ENCODE measurements at places on chromosomes 3 and 15. TPM values are rescaled to one million over a fixed set of nuclear protein-coding genes. Genes with fewer than 3 reads are reported as not detected.

- H3K36me3 ChIP-seq = peaks cover 1% of the 10 kb centered on the region
- no peaks in the 10 kb centered on the region for H3K27me3 ChIP-seq
- H3K27ac ChIP-seq = peak overlapping the region; percentile 91
Observed at GRCh38 chr3:196712514-196713413, 587 bp downstream of the PIGX start.

DNA sequence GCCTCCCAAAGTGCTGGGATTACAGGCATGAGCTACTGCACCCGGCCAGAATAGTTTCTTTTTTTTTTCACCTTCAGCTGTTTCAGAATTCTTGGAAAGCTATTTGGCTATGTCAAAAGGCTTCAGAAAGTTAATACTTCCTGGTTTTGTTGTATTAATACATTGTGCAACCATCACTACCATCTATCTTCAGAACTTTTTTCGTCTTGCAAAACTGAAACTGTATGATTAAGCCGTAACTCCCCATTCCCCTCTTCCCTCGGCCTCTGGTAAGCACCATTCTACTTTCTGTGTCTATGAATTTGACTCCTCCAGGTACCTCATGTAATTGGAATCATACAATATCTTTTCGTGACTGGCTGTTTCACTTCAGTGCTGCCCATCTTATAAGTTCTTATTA lies 5.2 kb upstream of the NOX5 start:
- peaks cover 5% of the 10 kb centered on the region for H3K4me1 ChIP-seq
- no peak overlapping the region for H3K27ac ChIP-seq
- peaks cover 3% of the 10 kb centered on the region for H3K36me3 ChIP-seq
- DNase-seq = no peak
- no peak overlapping the region for H3K4me3 ChIP-seq
- peaks cover 3% of the 10 kb centered on the region for H3K27me3 ChIP-seq

GRCh38 chr3:53188136-53188685 lies 27.2 kb downstream of the PRKCD start:
- H3K4me1 ChIP-seq = no peaks in the 10 kb centered on the region
- H3K27me3 ChIP-seq = no peaks in the 10 kb centered on the region
- no peak for DNase-seq
- H3K27ac ChIP-seq = no peak overlapping the region

GRCh38 chr3:167032267-167032876 lies 347.7 kb downstream of the ZBBX start:
- DNase-seq = no peak
- H3K4me3 ChIP-seq = no peak overlapping the region
- no peaks in the 10 kb centered on the region for H3K27me3 ChIP-seq
- no peaks in the 10 kb centered on the region for H3K36me3 ChIP-seq
- no peak overlapping the region for H3K27ac ChIP-seq

DNA sequence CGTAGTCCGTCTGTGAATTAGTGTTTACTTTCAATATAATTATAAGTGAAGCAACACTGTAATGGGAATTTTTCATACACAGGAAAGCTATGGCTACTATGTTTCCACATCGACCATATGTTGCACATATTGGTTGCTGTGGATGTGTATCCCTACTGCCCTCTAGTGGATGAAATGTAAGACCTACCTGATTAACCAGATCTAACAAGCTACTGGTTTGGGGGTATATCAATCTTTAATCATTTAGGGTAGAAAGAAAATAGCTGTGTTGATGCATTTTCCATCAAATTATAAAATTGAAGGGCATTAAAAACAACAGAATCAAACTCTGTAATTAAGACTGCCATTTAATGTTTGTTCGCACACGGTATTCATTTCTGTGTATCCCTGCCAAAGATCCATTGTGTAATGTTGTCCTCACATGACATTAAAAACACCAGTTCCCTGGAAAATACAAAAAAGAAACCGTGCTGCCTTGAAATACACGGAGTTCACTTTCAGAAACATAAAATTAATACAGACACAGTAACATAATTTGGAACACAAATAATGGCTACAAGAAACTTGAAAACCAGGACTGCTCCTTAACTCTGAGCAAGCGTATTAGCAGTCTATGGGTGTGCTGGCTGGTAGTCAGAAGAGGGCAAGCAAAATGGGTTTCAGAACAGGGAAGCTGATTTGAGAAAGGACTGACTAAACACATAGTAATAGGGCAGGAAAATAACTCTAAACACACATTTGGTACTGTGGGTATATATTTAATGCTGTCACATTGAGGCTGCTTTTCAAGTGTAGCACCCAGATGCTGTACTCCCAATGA lies 125.1 kb downstream of the TIGIT start:
- no peaks in the 10 kb centered on the region for H3K27me3 ChIP-seq
- H3K4me3 ChIP-seq = no peak overlapping the region

GRCh38 chr3:119351581-119351980 lies 57.4 kb downstream of the ARHGAP31 start:
- no peak for DNase-seq
- H3K4me1 ChIP-seq = peaks cover 30% of the 10 kb centered on the region
- no peaks in the 10 kb centered on the region for H3K36me3 ChIP-seq
- no peaks in the 10 kb centered on the region for H3K27me3 ChIP-seq
- no peak overlapping the region for H3K4me3 ChIP-seq

- H3K27ac ChIP-seq = peak overlapping the region; percentile 89
- H3K4me3 ChIP-seq = no peak overlapping the region
- DNase-seq = no peak
- H3K27me3 ChIP-seq = no peaks in the 10 kb centered on the region
Observed at GRCh38 chr3:12579905-12580304, 23.0 kb downstream of the MKRN2 start.

- no peaks in the 10 kb centered on the region for H3K4me1 ChIP-seq
- no peaks in the 10 kb centered on the region for H3K27me3 ChIP-seq
- H3K4me3 ChIP-seq = no peak overlapping the region
- H3K36me3 ChIP-seq = no peaks in the 10 kb centered on the region
- no peak for DNase-seq
Observed at GRCh38 chr3:10180738-10181295, 16.1 kb downstream of the IRAK2 start.

GRCh38 chr3:107589454-107589853 lies 66.7 kb downstream of the BBX start:
- no peaks in the 10 kb centered on the region for H3K27me3 ChIP-seq
- peaks cover 4% of the 10 kb centered on the region for H3K4me1 ChIP-seq
- H3K36me3 ChIP-seq = peaks cover 5% of the 10 kb centered on the region
- DNase-seq = no peak
- no peak overlapping the region for H3K27ac ChIP-seq

GRCh38 chr3:27554706-27555105 lies 70.5 kb upstream of the SLC4A7 start:
- H3K4me1 ChIP-seq = no peaks in the 10 kb centered on the region
- no peak overlapping the region for H3K27ac ChIP-seq
- no peak overlapping the region for H3K4me3 ChIP-seq
- no peak for DNase-seq

GRCh38 chr3:106302451-106303221 lies 433.8 kb upstream of the CBLB start:
- no peaks in the 10 kb centered on the region for H3K4me1 ChIP-seq
- no peaks in the 10 kb centered on the region for H3K27me3 ChIP-seq
- DNase-seq = no peak
- H3K36me3 ChIP-seq = no peaks in the 10 kb centered on the region
- H3K4me3 ChIP-seq = no peak overlapping the region

GRCh38 chr3:191919491-191920026 lies 458.6 kb downstream of the PYDC2 start:
- H3K36me3 ChIP-seq = no peaks in the 10 kb centered on the region
- no peak for DNase-seq
- no peak overlapping the region for H3K4me3 ChIP-seq
- H3K27ac ChIP-seq = no peak overlapping the region

GRCh38 chr15:80367094-80367493 lies 37.1 kb upstream of the ARNT2 start:
- H3K27me3 ChIP-seq = peaks cover 4% of the 10 kb centered on the region
- DNase-seq = no peak
- H3K36me3 ChIP-seq = peaks cover 11% of the 10 kb centered on the region
- H3K27ac ChIP-seq = no peak overlapping the region
- no peak overlapping the region for H3K4me3 ChIP-seq
- H3K4me1 ChIP-seq = no peaks in the 10 kb centered on the region

- peak overlapping the region; percentile 53 for H3K27ac ChIP-seq
- H3K4me1 ChIP-seq = peaks cover 18% of the 10 kb centered on the region
- H3K27me3 ChIP-seq = no peaks in the 10 kb centered on the region
- peaks cover 16% of the 10 kb centered on the region for H3K36me3 ChIP-seq
- H3K4me3 ChIP-seq = no peak overlapping the region
- no peak for DNase-seq
Observed at GRCh38 chr15:65875458-65875857, 6.2 kb downstream of the RAB11A start.

DNA sequence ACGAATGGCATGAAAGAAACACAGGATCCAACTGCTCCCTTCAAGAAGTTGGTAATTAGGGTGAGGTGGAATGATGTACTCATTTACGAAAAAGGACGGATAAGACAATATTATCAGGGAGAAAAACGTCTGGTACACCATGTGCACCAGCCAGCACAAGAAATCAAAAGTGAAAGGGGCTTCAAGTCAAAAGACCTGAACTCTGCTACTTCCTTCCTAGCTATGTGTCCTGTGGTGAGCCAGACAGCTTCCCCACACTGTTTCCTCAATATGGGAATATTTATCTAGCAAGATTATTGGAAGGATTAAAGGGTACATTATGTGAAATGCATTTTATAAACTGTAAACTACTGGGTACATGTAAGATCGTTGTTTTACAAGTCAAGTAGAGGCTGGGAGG lies 33.9 kb downstream of the RAB27A start:
- no peak overlapping the region for H3K27ac ChIP-seq
- H3K4me1 ChIP-seq = no peaks in the 10 kb centered on the region
- peaks cover 5% of the 10 kb centered on the region for H3K36me3 ChIP-seq
- no peaks in the 10 kb centered on the region for H3K27me3 ChIP-seq
- DNase-seq = no peak

GRCh38 chr15:73375755-73376305 lies 7.1 kb upstream of the HCN4 start:
- no peak overlapping the region for H3K4me3 ChIP-seq
- H3K36me3 ChIP-seq = no peaks in the 10 kb centered on the region
- DNase-seq = no peak
- H3K27me3 ChIP-seq = peaks cover 51% of the 10 kb centered on the region
- no peak overlapping the region for H3K27ac ChIP-seq

DNA sequence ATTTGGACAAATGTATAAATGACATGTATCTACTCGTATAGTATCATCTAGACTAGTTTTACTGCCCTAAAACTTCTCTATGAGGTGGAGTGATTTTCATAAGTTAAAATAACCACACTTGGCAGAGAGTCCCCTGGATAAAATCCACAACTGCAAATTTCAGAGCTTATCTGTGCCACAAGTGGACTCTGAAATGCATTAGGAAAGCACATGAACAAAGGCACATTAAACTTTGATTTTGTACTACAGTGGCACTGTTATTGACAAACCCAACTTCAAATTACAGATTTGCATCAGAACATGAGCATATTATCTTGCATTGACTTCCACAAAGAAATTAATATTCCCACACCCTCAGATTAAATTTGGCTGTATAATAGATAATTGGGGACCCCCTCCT lies 58.1 kb upstream of the EIF5A2 start:
- no peak overlapping the region for H3K27ac ChIP-seq
- no peak for DNase-seq
- no peak overlapping the region for H3K4me3 ChIP-seq
- peaks cover 17% of the 10 kb centered on the region for H3K4me1 ChIP-seq
- peaks cover under 1% of the 10 kb centered on the region for H3K36me3 ChIP-seq

DNA sequence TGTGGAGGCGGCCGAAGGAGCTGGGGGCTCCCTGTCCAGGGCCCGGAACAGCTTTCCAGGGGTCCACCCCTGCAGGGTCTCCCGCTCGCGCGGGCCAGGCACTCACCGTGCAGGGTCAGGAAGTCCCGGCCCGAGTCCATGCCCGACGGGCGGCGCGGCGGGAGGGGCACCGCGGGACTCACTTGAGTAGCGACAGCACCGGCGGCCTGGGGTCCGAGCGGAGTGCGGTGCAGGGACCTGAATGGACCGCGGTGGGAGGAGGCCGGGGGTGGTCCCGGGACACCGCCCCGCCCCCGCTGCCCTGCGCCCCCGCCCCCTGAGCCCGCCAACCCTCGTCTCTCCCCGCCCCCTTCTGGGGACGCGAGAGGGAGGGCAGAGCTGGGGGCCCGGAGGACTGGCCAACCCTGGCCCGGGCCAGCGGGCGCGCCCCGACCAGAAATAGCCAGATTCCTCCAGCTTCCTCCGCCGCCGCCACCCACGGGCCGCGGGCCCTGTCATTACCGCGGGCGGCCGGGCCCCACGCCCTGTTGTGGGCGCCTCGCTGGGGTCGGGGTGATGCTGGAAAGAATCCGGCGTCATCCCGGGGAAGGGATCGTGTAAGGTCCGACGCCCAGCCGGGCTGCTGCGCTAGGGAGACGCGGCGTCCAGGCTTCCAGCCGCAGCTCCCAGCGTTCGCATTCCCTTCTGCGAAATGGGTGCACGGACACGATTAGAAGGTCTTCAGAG lies at the start of gene PLCD1:
TSS of gene PLCD1 (minus strand) at position 243 of the 726 bp plus-strand sequence. CDS start at position 140, 103 bp downstream.
- DNase-seq = peak; percentile 63
- H3K4me3 ChIP-seq = peak within 1 kb of the TSS; percentile 71
- H3K27me3 ChIP-seq = peaks cover 40% of the 10 kb centered on the region
- peaks cover 11% of the 10 kb centered on the region for H3K4me1 ChIP-seq

Gene SLC28A2
- total RNA-seq = 1.2 TPM

Gene EBLN2
- total RNA-seq = 14.9 TPM

Gene SELENOT
- total RNA-seq = 69.0 TPM

Gene GRK7
- total RNA-seq = not detected

Gene CCRL2
- total RNA-seq = not detected

Gene PP2D1
- total RNA-seq = not detected
